ENCODE measurements at places on chromosomes 7 and 10.

GRCh38 chr10:48608279-48608681 is 3.4 kb upstream of the ARHGAP22 start:
- DNase-seq = no peak

- no peak for DNase-seq
Observed at GRCh38 chr10:69960988-69961880, 91.4 kb upstream of the MACROH2A2 start.

- DNase-seq = no peak
Observed at GRCh38 chr10:126375926-126376554, 12.2 kb downstream of the ADAM12 start.

- DNase-seq = no peak
Observed at GRCh38 chr10:89699581-89700064, 1.8 kb upstream of the KIF20B start.

GRCh38 chr7:104980841-104981671 is 32.9 kb upstream of the KMT2E start:
- DNase-seq = no peak

- DNase-seq = peak; percentile 84
Observed at GRCh38 chr7:131031099-131031868, 296.4 kb upstream of the MKLN1 start.

DNA sequence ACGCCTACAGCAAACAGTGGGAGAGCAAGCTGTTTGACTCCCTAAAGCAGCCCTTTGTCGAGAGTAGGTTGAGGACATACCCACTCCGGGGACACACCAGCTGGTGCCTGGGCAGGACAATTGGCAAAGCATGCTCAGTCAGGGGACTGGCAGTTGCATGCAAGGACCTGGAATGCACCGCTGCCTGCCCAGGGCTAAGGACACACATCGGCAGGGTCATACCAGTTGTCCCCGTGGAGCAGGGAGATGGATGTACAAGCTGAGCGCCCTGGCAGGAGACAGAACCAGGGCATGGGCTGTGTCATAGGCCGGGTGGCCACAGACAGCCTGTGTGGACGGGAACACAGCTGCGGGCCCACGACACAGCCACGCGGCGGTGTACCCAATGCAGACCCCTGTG is 18.3 kb upstream of the ELN start:
- no peak for DNase-seq

GRCh38 chr10:107616463-107617410 is 452.2 kb upstream of the SORCS1 start:
- DNase-seq = no peak

GRCh38 chr7:36048902-36049240 is 104.2 kb upstream of the EEPD1 start:
- no peak for DNase-seq

DNA sequence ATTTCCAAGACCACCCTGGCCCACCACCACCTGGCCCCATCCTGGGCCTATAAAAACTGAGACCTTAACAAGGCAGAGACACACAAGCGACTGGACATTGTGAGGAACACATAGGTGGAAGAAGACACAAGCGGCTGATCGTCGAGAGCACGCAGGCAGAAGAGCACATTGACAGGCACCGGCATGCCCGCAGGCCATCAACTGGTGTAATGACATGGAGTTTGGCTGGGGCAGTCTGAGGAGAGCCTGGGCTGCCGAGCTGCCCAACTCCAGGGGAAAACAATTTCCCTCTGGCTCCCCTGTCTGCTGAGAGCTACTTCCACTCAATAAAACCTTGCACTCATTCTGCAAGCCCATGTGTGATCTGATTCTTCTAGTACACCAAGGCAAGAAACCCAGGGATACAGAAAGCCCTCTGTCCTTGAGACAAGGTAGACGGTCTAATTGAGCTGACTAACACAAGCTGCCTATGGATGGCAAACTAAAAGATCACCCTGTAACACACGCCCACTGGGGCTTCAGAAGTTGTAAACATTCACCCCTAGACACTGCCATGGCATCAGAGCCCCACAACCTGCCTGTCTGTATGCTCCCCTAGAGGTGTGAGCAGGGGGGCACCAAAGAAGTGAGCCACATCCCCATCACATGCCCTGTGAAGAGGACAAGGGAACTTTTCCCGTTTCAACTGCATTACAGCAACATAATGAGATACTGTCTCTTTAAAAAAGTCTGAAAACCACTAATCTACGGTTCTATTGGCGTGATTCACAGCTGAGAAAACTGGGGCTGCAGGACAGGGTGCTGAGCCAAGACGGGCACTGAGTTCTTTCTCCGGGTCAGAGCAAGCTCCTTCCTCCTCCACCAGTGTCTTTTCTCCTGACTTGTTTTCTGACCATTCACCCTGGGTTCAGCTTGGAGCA is 18.5 kb upstream of the TNS3 start:
- no peak for DNase-seq

DNA sequence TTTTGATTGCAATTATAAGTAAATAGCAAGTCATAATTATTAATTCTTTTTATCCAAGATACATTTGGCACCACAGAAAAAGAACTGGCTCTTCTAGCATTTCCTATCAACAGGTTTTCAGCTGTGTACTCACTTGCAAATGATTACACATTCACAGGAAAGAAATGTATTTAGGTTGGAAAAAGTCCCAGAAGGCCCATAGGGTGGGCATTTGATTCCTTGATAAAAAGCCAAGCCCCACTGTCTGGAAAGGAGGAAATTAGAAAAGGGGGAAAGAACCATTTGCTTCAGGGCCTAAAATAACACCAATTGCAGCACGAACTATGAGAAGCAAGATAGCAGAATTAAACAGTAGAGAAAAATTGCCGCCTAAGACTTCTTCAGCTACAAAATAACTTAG is 80.8 kb upstream of the COL1A2 start:
- DNase-seq = no peak

DNA sequence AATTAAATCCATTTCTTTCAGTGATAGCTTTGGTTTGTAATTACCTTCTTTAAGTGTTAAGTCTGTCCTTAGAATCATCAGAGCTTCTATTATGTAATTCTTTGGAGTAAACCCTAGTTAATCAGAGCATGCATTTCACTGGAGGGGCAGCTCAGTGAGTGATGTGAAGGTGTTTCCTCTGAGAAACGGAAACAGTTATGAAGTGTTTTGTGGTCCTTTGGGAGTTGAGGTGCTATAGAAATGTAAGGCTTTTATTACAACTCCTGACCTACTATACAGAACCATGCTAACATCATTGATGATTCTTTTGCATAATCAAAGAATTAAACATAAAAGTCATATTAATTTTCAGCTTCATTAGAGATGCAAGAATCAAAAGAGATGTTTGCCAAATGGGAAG is 141.5 kb downstream of the EXOC4 start:
- no peak for DNase-seq

- DNase-seq = no peak
Observed at GRCh38 chr7:70579397-70580097, 552.4 kb upstream of the GALNT17 start.

DNA sequence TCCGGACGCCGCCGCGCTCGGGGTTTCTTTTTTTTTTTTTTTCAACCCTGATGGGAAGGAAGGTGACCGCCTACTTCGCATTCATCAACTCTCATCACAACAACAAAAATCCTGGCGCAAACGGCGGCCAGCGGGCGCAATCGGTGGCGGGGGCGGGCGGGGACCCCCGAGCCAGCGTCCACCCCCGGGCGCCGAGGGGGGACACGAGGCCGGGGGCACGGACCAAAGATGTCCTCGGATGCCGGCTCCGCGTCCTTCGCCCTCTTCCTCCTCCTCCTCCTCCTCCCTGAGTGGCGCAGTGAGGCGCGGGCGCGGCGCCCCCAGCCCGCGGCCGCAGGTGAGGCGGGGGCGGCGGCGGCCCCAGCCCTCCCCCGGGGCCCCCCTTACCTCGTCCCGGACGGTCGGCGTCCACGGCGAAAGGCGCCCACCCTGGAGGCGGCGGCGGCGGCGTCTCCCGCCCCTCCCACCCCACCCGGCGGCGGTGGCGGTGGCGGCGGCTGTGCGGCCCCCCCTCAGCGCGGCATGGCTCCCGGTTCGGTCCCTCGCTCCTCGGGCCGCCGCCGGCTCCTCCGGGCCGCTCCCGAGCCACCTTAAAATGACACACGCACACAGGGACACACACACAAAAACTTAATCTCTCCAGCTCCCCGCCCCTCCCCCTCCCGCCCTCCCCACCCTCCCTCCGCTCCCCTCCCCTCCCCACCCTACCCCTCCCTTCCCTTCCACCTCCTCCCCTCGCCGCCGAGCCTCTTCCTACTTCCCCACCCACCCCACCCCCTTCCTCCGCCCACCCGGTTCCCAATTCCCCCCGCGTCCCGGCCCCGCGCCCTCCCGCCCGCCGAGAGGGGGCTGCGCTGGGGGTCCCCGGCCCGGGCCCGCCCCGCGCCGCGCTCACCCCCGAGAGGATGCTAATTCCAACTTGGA is at the start of gene CTBP2:
Gene CTBP2 (minus strand): TSS at position 632 of the 924 bp plus-strand sequence.
- DNase-seq = no peak

DNA sequence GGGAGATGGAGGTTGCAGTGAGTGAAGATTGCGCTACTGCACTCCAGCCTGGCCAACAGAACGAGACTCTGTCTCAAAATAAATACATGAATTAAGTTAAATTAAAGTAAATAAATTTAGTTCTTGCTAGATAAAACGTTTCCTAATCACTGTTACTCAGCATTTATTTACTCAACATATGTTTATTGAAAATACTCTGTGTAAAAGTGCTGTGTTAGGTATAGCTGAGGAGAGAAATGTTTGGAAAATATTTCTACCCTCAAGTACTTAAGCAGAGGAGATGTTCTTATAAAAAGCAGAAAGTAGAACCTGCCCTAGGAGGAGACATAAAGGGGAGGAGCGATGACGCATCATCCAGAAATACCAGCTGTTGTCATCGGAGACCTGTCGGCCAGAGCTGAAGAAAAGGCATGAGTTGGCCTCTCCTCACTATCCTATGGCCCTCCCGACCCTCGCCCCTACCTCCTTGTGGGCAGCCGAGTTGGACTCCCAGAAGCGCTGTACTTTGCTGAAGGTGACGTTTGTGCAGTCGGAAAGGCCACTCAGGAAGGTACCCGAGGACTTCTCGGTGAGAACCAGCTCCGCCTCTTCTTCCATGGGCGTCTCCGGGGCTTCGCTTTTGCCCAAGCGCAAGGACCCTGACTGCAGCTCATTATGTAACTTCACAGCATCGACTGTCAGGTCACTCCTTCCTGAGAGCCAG is 1.1 kb downstream of the RRP12 start:
- DNase-seq = no peak

GRCh38 chr7:141012044-141012685 is 2.6 kb downstream of the MRPS33 start:
- DNase-seq = peak; percentile 29

DNA sequence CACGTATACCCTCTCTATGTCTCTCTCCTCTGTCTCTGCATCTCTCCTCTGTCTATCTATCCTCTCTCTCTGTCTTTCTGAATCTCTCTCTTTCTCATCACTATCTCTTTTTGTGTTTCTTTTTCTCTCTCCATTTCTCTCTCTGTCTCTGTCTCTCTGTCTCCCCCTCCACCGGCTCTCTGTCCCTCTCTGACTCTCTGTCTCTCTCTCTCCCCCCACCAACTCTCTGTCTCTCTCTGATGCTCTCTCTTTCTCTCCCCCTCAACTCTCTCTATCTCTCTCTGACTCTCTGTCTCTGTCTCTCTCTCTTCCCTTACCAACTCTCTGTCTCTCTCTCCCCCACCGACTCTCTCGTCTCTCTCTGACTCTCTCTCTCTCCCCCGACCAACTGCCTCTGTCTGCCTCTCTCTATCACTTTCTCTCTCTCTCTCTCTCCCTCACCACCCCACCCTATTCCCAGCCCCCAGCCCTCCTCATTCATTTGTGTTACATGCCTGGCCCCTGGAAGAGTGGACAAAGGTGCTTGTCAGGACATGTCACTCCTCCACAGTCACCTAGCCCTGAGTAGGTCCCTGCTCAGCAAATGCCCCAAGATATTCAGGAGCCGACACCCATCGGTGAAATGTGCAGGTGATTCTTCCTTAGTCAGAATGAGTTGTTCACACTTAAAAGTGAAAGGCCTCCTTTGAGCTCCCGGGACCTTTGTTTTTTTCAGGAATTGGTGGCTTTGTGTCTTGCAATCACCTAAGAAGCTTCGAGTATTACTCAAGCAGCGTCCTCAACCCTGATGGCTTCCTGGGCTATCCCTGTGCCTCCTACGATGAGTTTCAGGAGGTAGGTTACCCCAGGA is 13.6 kb downstream of the PNLIPRP2 start:
- DNase-seq = no peak

GRCh38 chr7:77913977-77914607 is 115.5 kb downstream of the PHTF2 start:
- no peak for DNase-seq

GRCh38 chr7:2717293-2718261 is 29.6 kb downstream of the AMZ1 start:
- DNase-seq = no peak

- no peak for DNase-seq
Observed at GRCh38 chr7:30411897-30412296, 66.7 kb downstream of the NOD1 start.

DNA sequence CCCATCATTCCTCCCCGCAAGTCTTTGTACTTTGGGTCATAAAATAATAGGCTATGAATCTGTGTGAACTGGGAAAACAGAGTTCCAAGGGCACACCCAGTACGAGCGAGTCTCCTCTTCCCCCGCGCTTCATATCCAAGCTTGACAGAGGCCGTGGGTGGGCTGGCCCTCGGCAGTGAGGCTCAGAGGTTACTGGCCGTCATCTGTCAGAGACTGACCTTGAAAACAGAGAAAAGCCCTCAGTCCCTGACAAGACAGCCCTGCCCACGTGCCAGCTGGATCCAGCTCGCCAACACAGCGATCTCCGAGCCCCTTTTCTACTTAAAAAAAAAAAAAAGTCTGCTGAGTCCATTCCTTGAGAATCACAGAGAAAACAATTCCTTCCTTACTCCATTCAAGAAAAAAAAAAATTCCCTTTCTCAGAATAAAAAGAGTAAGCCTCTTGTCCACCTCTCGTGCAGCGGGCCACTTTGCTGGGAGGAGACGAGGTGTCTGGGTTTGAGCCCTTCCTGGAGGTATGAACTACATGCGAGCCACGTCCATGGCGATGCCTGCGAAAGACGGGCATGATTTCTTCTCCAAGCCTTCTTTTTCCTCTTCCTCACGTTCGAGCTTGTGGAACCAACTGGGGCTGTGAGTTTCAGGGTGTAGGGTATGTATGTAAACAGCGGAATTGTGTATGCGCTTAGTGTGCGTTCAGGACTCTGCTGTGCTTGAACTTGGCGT is 744 bp upstream of the BICC1 start:
- no peak for DNase-seq
